ENCODE measurements at places on chromosomes 3 and 15. TPM values are rescaled to one million over a fixed set of nuclear protein-coding genes. Genes with fewer than 3 reads are reported as not detected.

- DNase-seq, result no peak
These were observed 32.1 kb downstream of the DNASE1L3 start for GRCh38 chr3:58178528-58179234.

DNA sequence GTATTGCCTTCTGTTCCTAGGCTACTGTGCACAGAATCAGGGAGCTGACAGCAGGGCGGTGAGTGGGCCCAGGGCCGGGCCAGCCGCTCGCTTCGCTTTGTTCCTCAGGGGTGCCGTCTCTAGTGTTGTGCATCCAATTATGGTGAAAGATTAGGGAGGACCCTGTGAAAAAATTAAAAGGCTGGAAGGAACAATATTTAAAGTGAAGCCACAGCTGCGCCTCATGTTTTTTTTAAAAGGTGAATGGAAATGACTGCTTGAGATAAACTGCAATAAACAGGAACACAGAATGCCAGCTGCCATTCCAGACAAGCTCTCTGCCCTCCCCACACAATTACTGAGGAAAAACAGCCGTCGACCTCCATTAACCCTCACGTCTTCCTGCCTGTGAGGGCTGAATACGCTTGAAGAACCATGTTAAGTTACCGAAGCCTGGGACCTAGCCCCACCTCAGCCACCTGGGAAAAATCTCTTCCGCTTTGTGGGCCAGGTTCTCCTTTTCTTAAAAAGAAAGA is 132.0 kb upstream of the IL12A start:
- no peak for DNase-seq

DNA sequence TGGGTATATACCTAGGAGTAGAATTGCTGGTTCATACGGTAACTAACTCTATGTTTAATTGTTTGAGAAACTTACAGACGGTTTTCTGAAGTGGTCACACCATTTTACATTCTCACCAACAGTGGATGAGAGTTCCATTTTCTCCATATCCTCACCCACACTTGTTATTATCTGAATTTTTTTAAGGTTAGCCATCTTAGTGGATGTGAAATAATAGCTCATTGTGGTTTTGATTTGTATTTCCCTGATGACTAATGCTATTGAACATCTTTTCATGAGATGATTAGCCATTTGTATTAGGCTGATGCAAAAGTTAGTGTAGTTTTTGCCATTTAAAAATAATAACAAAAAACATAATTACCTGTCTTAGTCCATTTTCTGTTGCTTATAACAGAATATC is 18.6 kb downstream of the CSTA start:
- DNase-seq, result no peak

The PLSCR5 gene
- not detected for total RNA-seq

The TF gene
- total RNA-seq, result 0.93 TPM

GRCh38 chr3:172820492-172820891 is 70.0 kb downstream of the ECT2 start:
- no peak for DNase-seq

The CHCHD4 gene
- total RNA-seq, result 10.0 TPM

DNA sequence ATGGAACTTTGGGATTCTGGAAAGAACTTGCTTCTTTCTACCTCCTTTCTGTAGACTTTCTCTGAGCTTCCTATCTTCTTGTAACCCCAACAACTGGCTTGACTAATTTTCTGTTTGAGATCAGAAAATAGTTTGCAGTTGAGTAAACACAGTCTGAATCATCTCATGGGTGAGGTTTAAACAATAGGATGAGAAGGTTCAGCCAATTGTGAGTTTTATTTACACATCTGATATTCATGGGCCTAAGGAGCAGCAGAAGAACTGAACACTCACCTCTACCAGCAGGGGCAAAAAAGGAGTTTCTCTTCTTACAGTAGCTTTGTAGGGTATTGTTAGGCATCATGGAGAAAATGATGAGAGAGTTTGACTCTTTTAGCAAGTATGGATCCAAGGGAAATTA is 54.2 kb downstream of the DTWD1 start:
- no peak for DNase-seq

GRCh38 chr15:40334941-40335795 is 5.6 kb downstream of the CCDC9B start:
- no peak for DNase-seq

GRCh38 chr15:70016511-70016994 is 81.2 kb downstream of the TLE3 start:
- no peak for DNase-seq

DNA sequence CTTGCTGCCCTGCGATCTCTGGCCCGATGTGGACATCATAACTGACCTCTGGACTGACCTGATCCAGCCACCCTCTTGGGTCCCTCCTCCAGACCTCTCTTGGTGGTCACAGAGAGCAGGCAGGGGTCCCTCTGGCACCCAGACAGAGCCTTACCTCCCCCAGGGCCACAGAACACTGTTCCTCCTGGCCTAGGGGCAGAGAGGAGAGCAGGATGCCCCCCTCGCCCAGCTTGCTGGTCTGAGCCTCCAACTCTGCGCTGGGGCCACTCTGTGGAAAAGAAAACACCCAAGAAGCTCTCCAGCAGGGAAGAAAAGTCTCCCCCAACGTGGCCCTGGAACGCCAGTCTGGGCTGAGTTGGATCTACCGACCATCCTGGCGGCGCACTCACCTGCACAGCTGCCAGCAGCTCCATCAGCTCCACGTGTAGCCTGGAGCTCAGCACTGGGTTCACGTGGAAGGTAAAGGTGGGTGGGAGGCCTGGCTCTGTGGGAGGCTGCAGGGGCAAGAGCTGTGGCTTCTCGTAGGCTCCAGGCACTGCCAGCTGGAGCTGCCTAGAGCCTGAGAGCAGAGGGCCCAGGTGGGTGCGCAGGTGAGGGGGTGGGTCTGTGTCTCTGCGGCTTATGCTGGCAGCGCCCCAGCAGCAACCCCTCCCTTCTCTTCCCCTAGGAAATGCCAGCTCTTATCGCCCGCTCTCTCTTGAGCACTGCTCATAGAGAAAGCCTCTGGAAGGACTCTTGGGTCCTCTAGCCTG is 6.0 kb downstream of the PLA2G4F start:
- peak; percentile 40 for DNase-seq

GRCh38 chr3:195160257-195160898 is 110.6 kb downstream of the XXYLT1 start:
- no peak for DNase-seq

DNA sequence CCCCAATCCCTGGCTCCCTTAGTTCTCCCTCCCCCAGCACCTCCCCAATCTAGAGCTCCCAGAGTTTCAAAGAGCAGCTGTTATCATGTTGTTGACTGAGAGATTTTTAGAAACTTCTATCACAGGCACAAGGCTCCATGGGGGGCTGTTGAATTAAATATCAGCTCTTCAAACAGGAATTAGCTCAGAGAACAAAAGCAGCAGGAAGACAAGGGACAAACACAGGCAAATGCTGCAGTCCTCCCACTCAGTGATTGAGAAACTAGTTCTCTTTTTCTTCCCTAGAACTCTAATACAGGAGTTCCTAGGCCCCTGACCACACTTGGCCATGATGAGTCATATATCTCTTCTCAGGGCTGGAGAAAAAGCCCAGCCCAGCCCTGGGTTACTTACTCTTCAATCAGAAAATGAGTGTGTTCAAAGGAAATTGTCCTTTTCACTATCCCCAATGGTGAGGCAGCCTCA is 262.1 kb downstream of the IGSF11 start:
- no peak for DNase-seq

DNA sequence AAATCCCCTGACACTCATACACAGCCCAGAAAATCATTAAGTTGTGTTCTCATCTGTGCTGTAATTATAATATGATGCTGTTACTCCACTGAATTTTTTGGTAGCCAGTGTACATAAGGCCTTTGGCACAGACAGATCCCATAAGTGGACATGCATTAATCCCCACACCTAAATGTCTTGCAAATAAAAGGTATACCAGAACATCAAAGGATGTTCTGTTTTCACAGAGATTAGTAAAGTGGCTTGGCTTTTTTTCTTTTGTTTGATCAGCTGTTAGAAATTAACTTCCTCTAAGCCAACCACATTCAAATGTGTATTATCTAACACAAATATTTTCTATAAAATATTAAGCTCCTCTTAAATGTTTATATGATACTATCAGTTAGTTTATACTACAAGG is 2.7 kb downstream of the SST start:
- no peak for DNase-seq

DNA sequence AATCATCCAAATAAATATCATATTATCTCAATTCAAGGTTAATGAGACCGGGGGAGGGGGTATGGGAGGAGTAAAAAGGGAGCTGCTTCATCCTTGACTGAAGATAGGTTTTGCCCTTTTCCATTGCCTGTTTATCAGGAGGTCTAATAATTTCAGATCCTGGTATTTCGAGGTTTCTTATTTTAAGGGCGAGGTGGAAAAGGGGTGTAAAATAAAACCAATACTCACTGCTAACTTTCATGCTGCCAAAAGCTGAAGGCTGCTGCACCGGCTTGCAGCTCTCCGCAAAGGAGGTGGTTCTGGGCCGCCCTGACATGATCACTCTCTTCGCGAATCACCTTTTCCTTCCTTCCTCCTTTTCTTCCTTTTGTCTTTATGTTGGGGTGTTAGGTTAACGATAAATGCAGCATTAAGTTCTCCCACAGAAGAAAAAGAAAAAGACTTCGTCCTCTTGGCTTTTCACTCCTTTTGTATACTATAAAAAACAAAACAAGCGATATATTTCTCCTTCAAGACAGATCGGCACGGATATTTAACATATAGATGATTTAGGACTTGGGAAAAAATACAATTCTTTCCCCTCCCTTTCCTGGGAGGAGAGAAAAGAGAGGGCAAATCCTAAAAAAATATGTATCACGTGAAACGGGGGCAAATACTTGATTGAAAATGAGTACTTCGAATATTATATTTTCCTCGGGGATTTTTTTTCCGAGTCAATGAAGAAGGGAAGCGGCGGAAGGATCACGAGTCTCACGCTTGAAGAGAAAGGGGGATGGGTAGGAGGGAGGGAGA is 932 bp downstream of the GSK3B start:
- no peak for DNase-seq

The PROK2 gene
- total RNA-seq, result not detected

GRCh38 chr15:99042892-99043291 is 35.3 kb upstream of the PGPEP1L start:
- no peak for DNase-seq

The FANCD2OS gene
- total RNA-seq, result not detected

GRCh38 chr15:99431661-99432091 is 134.1 kb upstream of the MEF2A start:
- DNase-seq, result peak; percentile 46

GRCh38 chr15:53130943-53131342 is 340.8 kb upstream of the ONECUT1 start:
- no peak for DNase-seq

GRCh38 chr15:89645680-89646079 is 9.6 kb downstream of the KIF7 start:
- no peak for DNase-seq
